ENCODE measurements at places on chromosomes 16 and 17. TPM values are rescaled to one million over a fixed set of nuclear protein-coding genes. Genes with fewer than 3 reads are reported as not detected.

Gene PRCD
- 7.7 TPM for total RNA-seq

- H3K27ac ChIP-seq = no peak overlapping the region
- no peaks in the 10 kb centered on the region for H3K27me3 ChIP-seq
- peaks cover 27% of the 10 kb centered on the region for H3K36me3 ChIP-seq
Observed at GRCh38 chr16:316741-317464, 33.9 kb downstream of the PDIA2 start.

Gene BAIAP3
- total RNA-seq = 3.0 TPM

Gene SPATA32
- not detected for total RNA-seq

DNA sequence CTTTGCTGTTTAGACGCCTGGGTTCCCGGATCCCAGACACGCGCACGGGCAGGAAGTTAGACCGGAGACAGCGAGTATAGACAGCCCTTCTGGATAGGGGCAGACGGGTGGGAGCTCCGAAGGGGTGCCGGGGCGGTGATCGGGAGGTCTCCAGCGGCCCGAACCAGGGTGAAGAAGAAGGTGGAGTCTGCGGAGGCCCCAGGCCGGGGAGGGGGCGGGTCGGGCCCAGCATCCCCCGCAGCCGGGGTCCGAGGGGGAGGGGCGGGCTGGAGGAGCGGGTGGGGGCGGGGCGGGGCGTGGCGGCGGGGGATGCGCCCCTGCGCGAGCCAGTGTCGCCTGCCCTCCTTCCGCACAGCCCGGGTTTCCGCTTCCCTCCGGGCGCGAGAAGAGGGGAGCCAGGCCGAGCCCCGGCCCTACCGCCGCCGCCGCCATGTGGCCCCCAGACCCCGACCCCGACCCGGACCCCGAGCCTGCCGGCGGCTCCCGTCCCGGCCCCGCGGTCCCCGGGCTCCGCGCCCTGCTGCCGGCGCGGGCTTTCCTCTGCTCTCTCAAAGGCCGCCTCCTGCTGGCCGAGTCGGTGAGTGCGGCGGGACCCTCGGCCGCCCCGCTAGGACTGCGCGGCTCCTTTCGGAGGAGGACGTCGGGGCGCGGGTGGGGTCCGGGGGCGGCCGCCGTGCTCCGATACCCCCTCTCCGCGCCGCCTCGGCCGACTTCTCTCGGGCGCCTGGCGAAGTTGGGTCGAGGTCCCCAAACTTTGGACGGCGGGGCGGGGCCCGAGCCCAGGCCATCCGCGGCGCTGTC is at the start of gene CMTM3:
Gene CMTM3, plus strand, starts transcription at position 329 of the 801 bp plus-strand sequence. Its CDS starts 102 bp downstream, at position 431.
- no peaks in the 10 kb centered on the region for H3K27me3 ChIP-seq
- peak; percentile 87 for DNase-seq
- peaks cover 15% of the 10 kb centered on the region for H3K4me1 ChIP-seq
- no peaks in the 10 kb centered on the region for H3K36me3 ChIP-seq

Gene TNFRSF13B
- not detected for total RNA-seq

DNA sequence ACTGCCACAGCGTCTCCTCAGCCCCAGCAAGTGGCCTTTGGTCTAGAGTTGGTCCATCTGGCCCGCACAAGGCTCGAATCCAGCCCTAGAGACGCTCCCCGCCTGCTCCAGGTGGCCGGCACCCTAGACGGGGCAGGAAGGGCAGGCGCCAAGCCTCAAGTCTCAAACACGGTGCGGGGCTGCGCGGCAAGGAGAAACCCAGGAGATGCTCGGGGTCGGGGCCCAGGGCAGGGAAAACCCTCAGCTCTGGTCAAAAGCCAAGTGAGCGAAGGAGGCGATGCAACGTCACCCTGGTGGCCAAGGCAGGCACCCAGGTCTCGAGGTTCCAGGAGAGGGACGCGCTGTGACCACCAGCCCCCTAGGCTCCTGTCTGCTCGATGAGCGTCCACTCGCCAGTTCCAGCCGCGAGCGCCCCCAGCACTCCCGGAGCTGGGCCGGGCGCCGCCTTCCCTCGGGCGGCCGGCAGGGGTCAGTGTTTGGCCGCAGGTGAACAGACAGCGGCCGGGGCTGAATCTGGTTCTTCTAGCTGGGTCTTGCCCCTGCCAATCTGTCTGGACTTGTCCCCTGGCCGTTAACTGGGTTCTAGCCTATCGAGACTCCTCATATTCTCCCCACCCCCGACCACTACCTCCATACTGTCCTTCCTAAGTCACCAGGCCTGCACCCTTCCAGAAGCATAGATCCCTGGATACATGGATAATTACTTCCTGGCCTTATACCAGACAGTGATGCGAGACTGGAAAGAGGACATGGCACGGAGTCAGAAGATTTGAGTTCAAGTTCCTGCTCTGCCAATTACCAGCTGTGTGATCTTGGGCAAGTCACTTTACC is 44.0 kb downstream of the PRAC1 start:
- no peak overlapping the region for H3K4me3 ChIP-seq
- peak; percentile 83 for DNase-seq
- H3K4me1 ChIP-seq = peaks cover 4% of the 10 kb centered on the region

- H3K4me1 ChIP-seq = no peaks in the 10 kb centered on the region
- no peak for DNase-seq
- no peak overlapping the region for H3K27ac ChIP-seq
- H3K36me3 ChIP-seq = no peaks in the 10 kb centered on the region
Observed at GRCh38 chr16:13680021-13680889, 239.7 kb upstream of the ERCC4 start.

GRCh38 chr16:85380905-85381737 is 232.0 kb upstream of the GSE1 start:
- no peak overlapping the region for H3K4me3 ChIP-seq
- H3K36me3 ChIP-seq = no peaks in the 10 kb centered on the region
- no peak overlapping the region for H3K27ac ChIP-seq
- H3K4me1 ChIP-seq = peaks cover 24% of the 10 kb centered on the region

GRCh38 chr16:35753559-35754390 is 2294.4 kb downstream of the TP53TG3F start:
- H3K27me3 ChIP-seq = no peaks in the 10 kb centered on the region
- H3K36me3 ChIP-seq = no peaks in the 10 kb centered on the region
- no peak overlapping the region for H3K27ac ChIP-seq
- H3K4me3 ChIP-seq = no peak overlapping the region
- no peaks in the 10 kb centered on the region for H3K4me1 ChIP-seq

Gene PHAF1
- total RNA-seq = 16.4 TPM

GRCh38 chr17:48373130-48373830 is 56.7 kb downstream of the SKAP1 start:
- no peak for DNase-seq
- peaks cover 22% of the 10 kb centered on the region for H3K27me3 ChIP-seq
- H3K36me3 ChIP-seq = no peaks in the 10 kb centered on the region
- no peaks in the 10 kb centered on the region for H3K4me1 ChIP-seq
- no peak overlapping the region for H3K27ac ChIP-seq

DNA sequence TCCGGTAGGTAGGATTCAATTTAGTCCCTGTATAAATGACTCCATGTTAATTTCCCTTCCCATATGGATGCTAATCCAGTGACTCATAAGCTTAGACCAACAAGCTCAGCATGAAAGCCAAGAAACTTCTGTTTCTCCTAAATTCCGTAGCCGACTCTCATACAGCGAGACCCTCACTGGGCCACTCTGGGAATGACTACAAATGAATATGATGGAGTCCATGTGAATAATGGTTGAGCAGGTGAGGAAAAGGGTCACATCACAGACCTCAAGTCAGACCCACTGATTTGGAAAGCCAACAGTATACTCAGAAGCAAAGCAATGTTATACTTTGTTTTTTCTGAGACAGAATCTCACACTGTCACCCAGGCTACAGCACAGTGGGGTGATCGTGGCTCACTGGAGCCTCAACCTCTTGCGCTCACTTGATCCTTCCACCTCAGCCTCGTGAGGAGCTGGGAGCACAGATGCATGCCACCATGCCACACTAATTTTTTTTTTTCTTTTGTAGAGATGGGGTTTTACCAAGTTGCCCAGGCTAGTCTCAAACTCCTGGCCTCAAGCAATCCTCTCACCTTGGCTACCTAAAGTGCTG is 14.6 kb downstream of the RSL1D1 start:
- H3K4me3 ChIP-seq = no peak overlapping the region
- H3K36me3 ChIP-seq = peaks cover 58% of the 10 kb centered on the region
- no peak for DNase-seq
- H3K27me3 ChIP-seq = no peaks in the 10 kb centered on the region
- H3K27ac ChIP-seq = no peak overlapping the region
- peaks cover 7% of the 10 kb centered on the region for H3K4me1 ChIP-seq

DNA sequence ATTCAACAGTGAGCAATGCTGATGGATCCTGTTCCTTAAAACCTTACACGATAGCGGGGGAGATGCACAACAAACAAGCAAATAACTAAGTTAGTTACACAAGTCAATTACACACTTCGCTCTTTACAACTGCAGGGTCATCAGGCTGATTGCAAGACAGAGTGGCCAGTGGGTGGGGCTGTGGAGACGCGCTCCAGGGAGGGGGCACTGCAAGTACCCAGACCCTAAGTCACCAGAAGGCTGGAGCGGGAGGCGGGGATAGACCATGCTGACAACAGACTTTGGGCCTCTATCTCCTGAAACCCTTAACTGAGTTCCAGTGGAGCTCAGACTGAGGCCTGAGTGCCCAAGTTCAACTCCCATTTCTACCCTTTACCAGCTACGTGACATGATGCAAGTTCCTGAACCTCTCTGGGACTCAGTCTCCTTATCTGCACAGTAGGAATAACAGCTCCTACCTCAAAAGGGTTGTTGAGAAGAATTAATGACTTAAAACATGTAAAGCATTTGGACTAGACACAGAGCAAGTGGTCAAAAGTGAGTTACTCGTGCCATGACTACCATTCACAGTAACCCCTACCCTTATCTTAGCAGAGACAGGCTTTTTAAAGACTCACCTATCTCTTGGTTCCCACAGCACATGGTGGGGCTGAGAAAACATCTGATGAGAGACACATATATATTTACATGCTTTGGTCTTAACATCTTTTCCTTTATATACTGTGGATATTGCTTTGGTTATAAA is 10.4 kb downstream of the CPPED1 start:
- H3K4me1 ChIP-seq = no peaks in the 10 kb centered on the region
- no peaks in the 10 kb centered on the region for H3K36me3 ChIP-seq
- no peak overlapping the region for H3K27ac ChIP-seq
- no peaks in the 10 kb centered on the region for H3K27me3 ChIP-seq
- DNase-seq = no peak

- H3K27me3 ChIP-seq = no peaks in the 10 kb centered on the region
- H3K27ac ChIP-seq = peak overlapping the region; percentile 81
- H3K4me3 ChIP-seq = no peak overlapping the region
Observed at GRCh38 chr17:42522263-42522790, 13.7 kb upstream of the NAGLU start.

GRCh38 chr16:4746215-4746614 is 11.9 kb downstream of the DNAAF8 start:
- peaks cover 13% of the 10 kb centered on the region for H3K36me3 ChIP-seq
- no peak overlapping the region for H3K27ac ChIP-seq
- H3K4me3 ChIP-seq = no peak overlapping the region
- H3K4me1 ChIP-seq = no peaks in the 10 kb centered on the region
- no peak for DNase-seq

Gene CCL15
- 1.3 TPM for total RNA-seq

- peaks cover 3% of the 10 kb centered on the region for H3K4me1 ChIP-seq
- H3K4me3 ChIP-seq = no peak overlapping the region
- no peak overlapping the region for H3K27ac ChIP-seq
- H3K36me3 ChIP-seq = peaks cover 57% of the 10 kb centered on the region
Observed at GRCh38 chr17:29661213-29661612, 38.5 kb upstream of the CORO6 start.

Gene CCL1
- not detected for total RNA-seq

DNA sequence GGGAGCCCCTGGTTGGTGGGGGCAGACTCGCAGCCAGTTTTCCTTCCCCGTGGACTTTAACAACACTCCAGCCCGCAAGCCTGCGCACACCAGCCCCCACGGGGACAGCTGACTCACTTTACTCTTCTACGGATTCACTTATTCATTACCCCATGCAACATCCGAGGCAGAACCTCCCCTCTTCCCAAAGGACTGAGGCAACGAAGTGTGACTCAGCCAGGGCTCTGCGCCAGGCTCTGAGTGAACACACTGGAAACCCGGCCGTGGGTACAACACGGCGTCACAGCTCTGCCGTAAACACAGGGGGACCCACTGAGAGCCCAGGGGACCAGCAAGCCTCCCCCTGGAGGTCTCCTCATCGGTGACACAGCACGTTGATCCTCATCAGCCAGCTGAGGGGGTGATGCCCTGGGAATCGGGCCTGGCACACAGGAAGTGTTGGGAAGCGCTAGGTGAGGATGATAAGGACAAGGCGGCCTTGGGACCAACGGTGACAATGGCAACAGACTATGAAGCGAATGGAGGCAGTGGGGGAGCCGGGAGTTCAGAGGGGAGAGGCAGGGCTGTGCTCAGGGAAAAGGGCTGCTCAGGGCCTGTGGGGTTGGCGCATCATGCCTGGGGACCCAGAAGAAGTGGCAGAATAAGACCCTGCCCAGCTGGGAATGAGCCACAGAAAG is 14.6 kb downstream of the COTL1 start:
- no peaks in the 10 kb centered on the region for H3K27me3 ChIP-seq
- peaks cover 35% of the 10 kb centered on the region for H3K4me1 ChIP-seq
- H3K27ac ChIP-seq = peak overlapping the region; percentile 71

- peak overlapping the region; percentile 98 for H3K4me3 ChIP-seq
- H3K27ac ChIP-seq = peak overlapping the region; percentile 91
- no peaks in the 10 kb centered on the region for H3K27me3 ChIP-seq
- no peak for DNase-seq
Observed at GRCh38 chr17:4938688-4939545, 929 bp downstream of the SLC25A11 start.

DNA sequence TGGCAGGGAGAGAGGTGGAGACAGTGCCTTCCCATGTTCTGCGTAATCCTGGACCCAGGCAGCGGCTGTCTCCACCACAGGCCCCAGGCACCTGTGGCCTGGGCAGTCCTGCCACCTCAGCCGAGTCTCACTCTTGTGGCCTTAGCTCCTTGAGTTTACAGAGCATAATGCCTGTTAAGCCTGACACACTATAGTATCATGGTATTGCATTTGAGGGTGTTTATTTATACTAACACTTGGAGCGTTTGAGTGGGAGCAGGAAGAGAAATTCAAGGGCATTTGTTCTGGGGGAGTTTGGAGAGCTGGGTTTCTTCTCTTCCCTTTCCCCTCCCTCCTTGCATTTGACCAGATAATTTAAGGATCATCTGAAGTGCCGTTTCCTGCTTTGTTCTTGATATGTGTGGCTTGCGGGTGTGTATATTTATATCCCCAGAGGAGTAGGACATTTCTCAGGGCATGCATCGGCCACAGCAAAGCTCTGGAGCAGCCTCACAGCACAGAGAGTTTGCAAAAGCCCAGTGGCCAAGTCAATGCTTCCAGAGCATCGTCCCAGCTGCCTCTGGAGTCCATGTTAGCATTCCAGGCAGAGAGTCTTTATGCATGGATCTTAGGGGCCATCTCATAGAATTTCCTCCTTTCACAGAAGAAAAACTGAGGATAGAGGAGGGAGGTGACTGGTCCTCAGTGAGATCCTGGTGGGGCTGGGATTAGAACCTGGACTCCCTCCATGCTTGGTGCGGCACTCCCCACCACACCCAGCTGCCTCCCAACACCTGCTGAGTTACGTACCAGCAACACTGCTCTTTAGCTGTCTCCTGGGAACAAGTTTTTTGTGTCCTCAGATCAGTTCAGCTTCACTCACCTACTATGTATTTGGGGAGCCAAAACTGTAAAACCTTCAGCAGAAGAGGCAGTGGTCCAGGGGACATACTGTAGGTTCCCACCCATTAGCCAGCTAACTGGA is 222.8 kb downstream of the CCDC182 start:
- no peak overlapping the region for H3K4me3 ChIP-seq

Gene KRT9
- total RNA-seq = not detected

GRCh38 chr17:31008374-31009041 is 37.7 kb downstream of the RNF135 start:
- peak overlapping the region; percentile 83 for H3K27ac ChIP-seq
- no peaks in the 10 kb centered on the region for H3K27me3 ChIP-seq
- peak; percentile 88 for DNase-seq
- H3K36me3 ChIP-seq = no peaks in the 10 kb centered on the region

GRCh38 chr16:1335211-1335971 is 1.9 kb downstream of the BAIAP3 start:
- no peak overlapping the region for H3K27ac ChIP-seq
- peaks cover 32% of the 10 kb centered on the region for H3K4me1 ChIP-seq
- H3K36me3 ChIP-seq = no peaks in the 10 kb centered on the region
- peaks cover 55% of the 10 kb centered on the region for H3K27me3 ChIP-seq
- DNase-seq = no peak
